ENCODE measurements at places on chromosomes 2 and 18.

- peaks cover 2% of the 10 kb centered on the region for H3K4me1 ChIP-seq
- no peaks in the 10 kb centered on the region for H3K36me3 ChIP-seq
- no peaks in the 10 kb centered on the region for H3K27me3 ChIP-seq
- H3K27ac ChIP-seq, result no peak overlapping the region
- H3K4me3 ChIP-seq, result no peak overlapping the region
- DNase-seq, result no peak
Measured at GRCh38 chr2:138213084-138213483, 248.8 kb downstream of the HNMT start.

DNA sequence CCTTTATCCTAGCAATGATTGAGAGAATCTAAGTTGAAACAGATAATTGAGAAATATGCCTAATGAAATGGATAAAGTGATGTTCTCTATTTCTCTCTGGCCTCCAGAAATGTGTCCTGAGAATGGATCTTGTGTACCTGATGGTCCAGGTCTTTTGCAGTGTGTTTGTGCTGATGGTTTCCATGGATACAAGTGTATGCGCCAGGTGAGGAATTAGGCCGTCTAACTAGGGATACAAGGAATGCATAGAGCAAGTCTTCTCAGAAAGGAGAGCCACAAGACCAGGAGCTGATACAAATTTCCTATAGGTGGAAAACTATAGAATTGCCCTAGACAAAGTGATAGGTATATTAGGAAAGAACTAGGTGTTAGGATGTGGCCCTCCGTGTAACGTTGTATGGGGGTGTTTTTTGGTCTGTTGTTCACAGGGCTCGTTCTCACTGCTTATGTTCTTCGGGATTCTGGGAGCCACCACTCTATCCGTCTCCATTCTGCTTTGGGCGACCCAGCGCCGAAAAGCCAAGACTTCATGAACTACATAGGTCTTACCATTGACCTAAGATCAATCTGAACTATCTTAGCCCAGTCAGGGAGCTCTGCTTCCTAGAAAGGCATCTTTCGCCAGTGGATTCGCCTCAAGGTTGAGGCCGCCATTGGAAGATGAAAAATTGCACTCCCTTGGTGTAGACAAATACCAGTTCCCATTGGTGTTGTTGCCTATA is 592 bp upstream of the CAD start:
- H3K27me3 ChIP-seq, result no peaks in the 10 kb centered on the region
- H3K4me3 ChIP-seq, result no peak overlapping the region
- no peaks in the 10 kb centered on the region for H3K36me3 ChIP-seq
- H3K27ac ChIP-seq, result no peak overlapping the region

- H3K27me3 ChIP-seq, result no peaks in the 10 kb centered on the region
- H3K36me3 ChIP-seq, result no peaks in the 10 kb centered on the region
- H3K4me3 ChIP-seq, result no peak overlapping the region
- H3K27ac ChIP-seq, result no peak overlapping the region
- no peaks in the 10 kb centered on the region for H3K4me1 ChIP-seq
Measured at GRCh38 chr2:223055836-223056235, 3.8 kb downstream of the KCNE4 start.

DNA sequence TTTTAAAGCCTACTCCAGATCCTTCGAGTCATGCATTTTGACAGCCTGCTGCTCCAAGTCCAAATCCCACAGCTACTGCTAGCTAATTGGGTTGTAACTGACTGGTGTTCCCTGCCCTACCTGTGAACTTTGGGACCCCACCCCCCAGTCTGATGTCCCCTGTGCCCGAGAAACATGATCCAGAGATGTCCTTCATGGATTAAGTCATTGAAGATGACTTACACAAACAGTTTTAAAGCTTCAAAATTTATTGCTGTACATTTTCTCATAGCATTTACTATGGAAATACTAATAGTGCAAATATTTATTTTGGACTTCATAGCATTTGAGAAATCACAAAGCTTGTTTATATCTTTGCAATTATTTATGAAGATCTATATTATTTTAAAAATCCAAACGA is 73.1 kb downstream of the MBD2 start:
- no peaks in the 10 kb centered on the region for H3K36me3 ChIP-seq
- H3K27me3 ChIP-seq, result no peaks in the 10 kb centered on the region
- H3K4me3 ChIP-seq, result no peak overlapping the region

DNA sequence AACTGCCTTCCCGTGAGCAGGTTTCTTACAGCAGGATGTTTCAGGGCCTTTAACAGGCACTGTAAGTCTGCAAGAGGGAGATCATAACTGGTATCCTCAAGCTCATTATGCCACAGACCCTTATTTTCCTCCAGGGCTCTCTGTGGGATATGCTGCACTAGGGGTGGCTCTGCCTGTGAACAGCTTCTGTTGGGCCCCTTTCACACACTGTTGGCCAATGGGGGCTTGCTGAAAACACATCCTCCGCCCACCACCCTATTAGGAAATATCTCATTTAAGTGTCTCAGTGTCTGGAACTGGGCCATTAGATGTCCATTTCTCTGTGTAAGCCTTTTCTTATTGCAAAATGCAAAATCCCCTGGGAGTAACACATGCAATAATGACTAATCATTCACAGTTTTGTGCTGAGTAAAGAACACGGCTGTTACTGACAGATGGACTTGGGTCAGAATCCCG is 414.3 kb upstream of the HS6ST1 start:
- no peaks in the 10 kb centered on the region for H3K36me3 ChIP-seq
- no peaks in the 10 kb centered on the region for H3K27me3 ChIP-seq
- no peak overlapping the region for H3K27ac ChIP-seq
- no peak for DNase-seq
- H3K4me1 ChIP-seq, result no peaks in the 10 kb centered on the region

DNA sequence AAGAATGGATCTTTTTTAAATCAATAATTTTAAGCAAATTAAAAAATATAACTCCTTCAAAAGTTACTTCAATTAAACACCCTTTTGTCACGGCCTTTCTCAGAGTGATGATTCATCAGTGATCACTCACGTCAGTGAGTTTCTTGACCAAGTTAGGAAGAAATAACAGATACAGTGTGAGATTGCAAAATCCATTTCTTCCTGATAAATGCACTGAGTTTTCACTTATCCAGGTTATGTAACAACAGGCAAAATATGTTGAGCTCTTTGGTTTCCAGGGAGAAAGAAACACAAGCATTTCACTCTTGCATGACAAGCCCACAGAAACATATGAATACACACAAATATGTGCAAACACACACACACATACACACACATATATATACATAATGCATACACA is 195.9 kb upstream of the CYRIA start:
- no peaks in the 10 kb centered on the region for H3K36me3 ChIP-seq
- H3K4me3 ChIP-seq, result no peak overlapping the region
- H3K4me1 ChIP-seq, result no peaks in the 10 kb centered on the region

- no peaks in the 10 kb centered on the region for H3K4me1 ChIP-seq
- H3K27me3 ChIP-seq, result no peaks in the 10 kb centered on the region
- no peaks in the 10 kb centered on the region for H3K36me3 ChIP-seq
- no peak overlapping the region for H3K27ac ChIP-seq
- H3K4me3 ChIP-seq, result no peak overlapping the region
- DNase-seq, result no peak
Measured at GRCh38 chr2:139424101-139424500, 643.9 kb upstream of the NXPH2 start.

GRCh38 chr2:237833546-237833945 is 25.9 kb upstream of the RAMP1 start:
- no peaks in the 10 kb centered on the region for H3K27me3 ChIP-seq
- no peak overlapping the region for H3K27ac ChIP-seq
- H3K4me1 ChIP-seq, result no peaks in the 10 kb centered on the region
- H3K36me3 ChIP-seq, result no peaks in the 10 kb centered on the region
- no peak overlapping the region for H3K4me3 ChIP-seq
- DNase-seq, result no peak

GRCh38 chr2:132825601-132826000 is 155.6 kb upstream of the LYPD1 start:
- no peak for DNase-seq
- peaks cover 6% of the 10 kb centered on the region for H3K4me1 ChIP-seq
- no peak overlapping the region for H3K4me3 ChIP-seq

- H3K27me3 ChIP-seq, result no peaks in the 10 kb centered on the region
- no peaks in the 10 kb centered on the region for H3K4me1 ChIP-seq
- H3K4me3 ChIP-seq, result no peak overlapping the region
- no peaks in the 10 kb centered on the region for H3K36me3 ChIP-seq
- peak; percentile 20 for DNase-seq
- no peak overlapping the region for H3K27ac ChIP-seq
Measured at GRCh38 chr18:73636355-73636754, 511.3 kb downstream of the FBXO15 start.

GRCh38 chr18:2908946-2909335 is 62.1 kb downstream of the EMILIN2 start:
- H3K27me3 ChIP-seq, result no peaks in the 10 kb centered on the region
- no peak overlapping the region for H3K4me3 ChIP-seq
- peaks cover 2% of the 10 kb centered on the region for H3K36me3 ChIP-seq
- no peak overlapping the region for H3K27ac ChIP-seq
- H3K4me1 ChIP-seq, result no peaks in the 10 kb centered on the region
- no peak for DNase-seq

DNA sequence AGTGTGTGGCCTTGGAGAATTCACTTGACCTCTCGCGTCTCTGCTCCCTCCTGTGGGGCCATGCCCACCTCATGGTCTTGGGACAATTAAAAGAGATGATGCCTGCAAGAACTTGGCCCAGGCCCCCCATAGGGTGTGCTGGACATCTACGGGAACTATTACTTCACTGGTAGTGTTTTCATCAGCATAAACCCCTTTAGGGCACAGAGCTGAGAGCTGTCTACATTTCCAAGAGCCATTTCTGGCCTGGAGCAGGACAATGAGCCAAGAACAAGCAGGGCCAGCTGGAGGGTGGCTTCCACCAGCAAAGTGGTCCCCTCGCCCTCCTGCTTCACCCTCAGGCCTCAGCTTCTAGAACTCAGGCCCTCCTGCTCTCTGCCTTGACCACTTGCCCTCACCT is 232.3 kb downstream of the ZBTB7C start:
- DNase-seq, result no peak
- H3K27me3 ChIP-seq, result no peaks in the 10 kb centered on the region
- no peak overlapping the region for H3K4me3 ChIP-seq

DNA sequence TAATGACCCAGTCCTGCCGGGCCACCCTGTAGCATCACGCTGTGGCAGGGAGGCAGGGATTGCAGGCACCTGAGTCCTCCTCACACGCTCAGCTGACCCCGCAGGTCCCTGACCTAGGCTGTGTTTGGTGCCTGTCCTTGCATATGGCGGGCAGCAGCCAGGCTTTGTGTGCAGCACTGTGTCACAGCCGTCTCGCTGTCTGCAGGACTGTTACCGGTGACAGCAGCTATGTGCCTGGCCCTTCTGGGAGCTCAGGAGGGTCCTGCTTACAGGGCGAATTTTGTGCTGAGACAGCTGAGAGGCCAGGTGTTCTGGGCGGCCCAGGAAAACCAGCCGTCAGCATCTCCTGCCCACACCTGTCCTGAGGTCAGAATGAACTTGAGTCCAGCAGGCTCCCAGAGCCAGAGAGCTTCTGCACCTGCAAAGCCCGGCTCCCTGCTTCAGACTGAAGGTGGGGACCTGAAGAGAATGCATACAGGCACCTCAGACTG is 10.4 kb upstream of the ARID5A start:
- H3K36me3 ChIP-seq, result no peaks in the 10 kb centered on the region
- no peak for DNase-seq
- no peaks in the 10 kb centered on the region for H3K4me1 ChIP-seq
- H3K27me3 ChIP-seq, result no peaks in the 10 kb centered on the region

GRCh38 chr2:120465012-120465700 is 119.2 kb downstream of the INHBB start:
- peaks cover 9% of the 10 kb centered on the region for H3K27me3 ChIP-seq
- no peak overlapping the region for H3K27ac ChIP-seq
- H3K4me1 ChIP-seq, result peaks cover 7% of the 10 kb centered on the region
- DNase-seq, result no peak
- H3K36me3 ChIP-seq, result no peaks in the 10 kb centered on the region

GRCh38 chr2:100136310-100136709 is 6.1 kb downstream of the AFF3 start:
- no peak overlapping the region for H3K27ac ChIP-seq
- no peak overlapping the region for H3K4me3 ChIP-seq
- no peaks in the 10 kb centered on the region for H3K36me3 ChIP-seq
- H3K27me3 ChIP-seq, result no peaks in the 10 kb centered on the region
- no peaks in the 10 kb centered on the region for H3K4me1 ChIP-seq

DNA sequence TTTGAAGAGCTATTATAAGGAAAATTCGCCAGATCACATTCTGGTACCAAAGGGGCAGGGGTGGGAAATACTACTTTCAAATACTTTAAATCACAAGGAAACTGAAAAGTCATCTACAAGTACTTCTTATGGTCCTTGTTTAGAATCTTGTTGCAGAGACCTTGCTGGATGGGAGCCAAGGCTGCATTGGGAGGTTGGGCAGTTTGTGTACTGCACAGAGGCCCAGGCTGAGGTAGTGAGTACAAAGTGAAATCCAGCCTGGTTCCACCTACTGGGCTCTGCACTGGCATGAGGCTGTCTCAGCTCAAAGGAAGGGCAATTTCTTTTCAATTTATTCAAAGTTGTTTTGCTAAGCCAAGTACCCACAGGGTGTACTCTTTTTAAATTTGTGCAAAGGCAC is 140.3 kb upstream of the DLX2 start:
- H3K4me1 ChIP-seq, result no peaks in the 10 kb centered on the region
- H3K27ac ChIP-seq, result no peak overlapping the region
- H3K4me3 ChIP-seq, result no peak overlapping the region
- no peaks in the 10 kb centered on the region for H3K27me3 ChIP-seq
- no peaks in the 10 kb centered on the region for H3K36me3 ChIP-seq
